ENCODE measurements at places on chromosomes 6 and 20. TPM values are rescaled to one million over a fixed set of nuclear protein-coding genes. Genes with fewer than 3 reads are reported as not detected.

The GPX5 gene
- not detected for total RNA-seq

The GTF3C6 gene
- 69.6 TPM for total RNA-seq

The ZBP1 gene
- not detected for total RNA-seq

The TGM3 gene
- total RNA-seq: not detected

The C6orf58 gene
- 2.2 TPM for total RNA-seq

The C20orf202 gene
- total RNA-seq: under 0.01 TPM

The CDK19 gene
- total RNA-seq: 15.6 TPM

The OXT gene
- not detected for total RNA-seq

The PMEPA1 gene
- total RNA-seq: 8.0 TPM

The ZFP57 gene
- total RNA-seq: not detected

The INSM1 gene
- total RNA-seq: not detected

The UFL1 gene
- total RNA-seq: 35.6 TPM
